Fibroblast of skin of back (primary cell): ENCODE measurements at places on chromosomes 4 and X.

DNA sequence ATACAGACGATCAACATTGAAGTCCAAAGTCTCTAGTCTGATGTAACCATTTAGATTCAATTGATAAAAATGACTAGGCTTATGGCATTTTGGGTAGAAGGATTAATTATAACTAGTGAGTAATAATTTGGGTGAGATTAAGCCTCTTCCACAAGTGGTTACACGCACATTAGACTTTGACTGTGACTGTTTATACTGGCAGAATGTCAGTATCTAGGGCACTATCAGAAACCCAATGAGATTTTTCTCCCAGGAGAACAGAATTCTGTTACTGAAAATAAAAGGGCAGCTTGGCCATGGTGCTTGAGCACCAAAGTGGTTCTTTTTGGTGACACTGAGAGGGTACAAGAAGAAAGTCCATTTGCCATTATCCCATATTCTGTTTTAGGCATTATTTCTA, 3.3 kb downstream of the PLS3 start:
- DNase-seq, result peak; percentile 38

DNA sequence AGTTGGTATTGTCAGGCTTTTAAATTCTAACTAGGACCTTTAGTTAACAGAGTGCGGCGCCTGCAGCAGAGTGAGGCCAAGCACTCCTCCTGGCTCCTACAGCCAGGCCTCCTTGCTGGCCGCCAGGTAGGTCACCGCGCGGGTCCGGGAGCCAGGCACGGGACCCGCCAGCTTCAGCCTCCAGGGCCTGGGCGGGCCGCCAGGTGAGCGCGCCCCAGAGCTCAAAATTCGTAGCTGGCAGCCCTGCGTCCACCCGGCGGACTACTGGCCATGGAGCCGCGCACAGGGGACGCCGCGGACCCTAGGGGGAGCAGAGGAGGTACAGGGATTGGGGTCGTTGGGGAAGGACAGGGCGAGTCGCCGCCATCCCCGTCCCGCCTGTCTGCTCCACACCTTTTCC, at the start of gene MAGIX:
TSS of gene MAGIX (plus strand) at position 139 of the 400 bp plus-strand sequence. CDS start at position 271, 132 bp downstream.
- DNase-seq, result no peak

DNA sequence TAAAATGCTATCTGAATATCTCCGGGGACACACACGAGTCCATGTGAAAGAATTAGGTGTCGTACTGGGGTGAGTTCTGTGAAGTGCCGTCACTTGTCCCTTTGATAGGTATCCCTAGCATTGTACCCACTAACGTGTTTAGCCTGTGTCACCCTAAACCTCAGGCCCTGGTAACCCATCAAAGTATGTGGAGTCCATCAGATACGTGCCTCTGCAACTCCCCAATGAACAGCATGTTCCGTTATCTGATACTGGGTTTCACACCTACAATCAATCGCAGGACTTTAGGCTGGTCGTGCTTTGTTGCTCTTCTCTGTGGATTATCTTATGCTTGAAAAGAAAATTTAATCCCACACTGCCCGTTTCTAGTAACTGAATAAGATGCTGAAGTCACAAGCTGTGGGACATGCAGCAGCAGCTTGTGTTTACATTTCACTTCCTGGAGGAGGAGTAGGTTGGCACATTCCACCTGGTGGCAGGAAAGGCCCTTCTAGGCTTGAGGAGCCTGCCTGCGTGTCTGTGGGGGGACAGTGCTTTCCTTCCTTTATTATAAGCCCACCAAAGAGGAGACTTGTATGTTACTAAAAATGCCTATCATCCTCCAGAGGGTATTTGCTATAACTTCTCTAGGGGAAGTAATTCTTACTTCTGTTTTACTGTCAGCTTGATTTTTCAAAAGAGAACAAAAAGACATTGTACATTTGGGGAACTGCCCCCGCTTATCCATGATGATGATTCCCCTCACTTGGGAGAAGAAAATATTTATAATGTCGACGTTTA, 127.2 kb downstream of the FNIP2 start:
- no peak for DNase-seq

GRCh38 chr4:114396808-114397207, 201.8 kb upstream of the UGT8 start:
- DNase-seq, result no peak

DNA sequence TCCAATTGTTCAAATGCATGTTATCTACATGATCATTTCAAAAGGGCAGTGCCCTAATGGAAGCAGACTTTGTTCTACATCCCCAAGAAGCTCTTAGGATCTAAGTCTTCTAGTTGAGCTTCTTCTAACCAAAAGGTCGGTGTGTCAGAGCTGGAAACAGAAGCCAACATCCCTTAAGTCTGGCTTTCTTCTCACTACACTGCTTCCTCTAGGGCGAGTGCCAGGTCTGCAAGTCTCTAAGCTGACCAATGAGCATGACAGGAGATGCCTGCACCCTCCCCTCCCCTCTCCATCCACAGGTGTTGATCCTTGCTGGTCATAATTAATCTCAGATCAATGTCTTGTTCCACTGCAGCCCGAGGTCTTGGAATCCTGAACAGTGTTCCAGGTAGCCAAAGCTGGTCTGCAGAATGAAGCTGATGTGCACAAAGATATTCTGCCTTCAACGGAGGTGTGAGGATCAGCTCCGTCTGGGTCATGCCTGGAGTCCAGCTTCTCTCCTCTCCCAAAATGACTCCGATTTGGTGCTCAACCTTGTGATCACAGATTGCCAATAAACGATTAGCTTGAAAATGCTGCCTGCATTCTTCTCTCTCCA, 44.1 kb downstream of the WDR1 start:
- DNase-seq, result no peak

GRCh38 chr4:107276052-107276451, 239.9 kb upstream of the DKK2 start:
- DNase-seq, result no peak

DNA sequence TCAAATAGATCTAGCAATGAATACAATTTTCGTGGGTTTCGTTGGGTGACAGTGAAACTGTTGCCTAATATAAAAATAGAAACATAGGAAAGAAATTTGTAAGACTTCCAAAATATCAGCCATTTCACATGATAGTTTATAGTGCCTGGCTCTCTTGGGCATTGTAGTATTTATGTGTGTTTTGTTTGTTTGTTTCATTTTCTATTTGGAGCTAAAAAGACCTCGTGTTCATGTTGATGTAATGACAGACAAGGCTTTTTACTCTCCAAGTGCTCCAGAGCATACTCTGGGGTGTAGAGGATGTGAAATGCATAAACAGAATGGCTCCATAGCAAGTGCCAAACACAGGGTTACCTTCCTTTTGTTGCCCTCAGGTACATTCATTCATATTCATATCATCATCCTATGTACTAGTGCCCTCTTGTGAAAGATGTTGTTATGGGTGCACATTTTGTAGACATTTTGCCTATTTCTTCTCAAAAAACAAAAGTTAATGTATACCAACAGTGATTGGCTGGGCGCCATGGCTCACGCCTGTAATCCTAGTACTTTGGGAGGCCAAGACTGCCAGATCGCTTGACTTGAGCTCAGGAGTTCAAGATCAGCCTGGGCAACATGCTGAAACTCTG, 100.7 kb upstream of the AMOT start:
- DNase-seq, result no peak

DNA sequence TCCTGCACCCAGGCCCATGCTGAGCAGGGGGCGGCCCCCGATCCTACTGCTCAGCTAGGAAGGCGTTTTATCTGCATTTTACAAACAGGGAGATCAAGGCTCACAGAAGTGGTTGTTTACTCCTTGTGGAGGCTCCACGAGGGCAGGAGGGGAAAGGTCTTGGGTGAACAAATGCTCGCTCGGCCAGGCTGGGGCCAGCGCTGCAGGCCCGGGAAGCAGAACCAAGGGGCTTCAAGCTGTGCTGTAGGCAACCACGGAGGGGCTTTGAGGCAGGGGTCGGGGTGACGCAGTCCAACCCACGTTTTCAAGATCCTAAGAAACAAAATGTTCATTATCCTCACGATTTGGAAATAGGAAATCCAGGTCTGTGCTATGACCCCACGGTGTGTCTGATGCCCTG, 125.8 kb downstream of the HMX1 start:
- no peak for DNase-seq

GRCh38 chr4:76302826-76303438, 3.6 kb upstream of the STBD1 start:
- DNase-seq, result no peak
